ENCODE measurements at places on chromosomes 12 and 14. TPM values are rescaled to one million over a fixed set of nuclear protein-coding genes. Genes with fewer than 3 reads are reported as not detected.

DPPA3 gene
- polyA plus RNA-seq, result not detected

IFI27L1 gene
- 10.4 TPM for polyA plus RNA-seq

ERO1A gene
- polyA plus RNA-seq, result 12.9 TPM

CLMN gene
- polyA plus RNA-seq, result 1.7 TPM

LMBR1L gene
- polyA plus RNA-seq, result 14.1 TPM

ST8SIA1 gene
- polyA plus RNA-seq, result 0.42 TPM

BICDL1 gene
- polyA plus RNA-seq, result 0.05 TPM

TXNDC16 gene
- 1.6 TPM for polyA plus RNA-seq

CEP128 gene
- 0.94 TPM for polyA plus RNA-seq

A2M gene
- 42.6 TPM for polyA plus RNA-seq

CDK4 gene
- polyA plus RNA-seq, result 56.6 TPM

PLBD1 gene
- polyA plus RNA-seq, result 3.7 TPM

NPAS3 gene
- 0.08 TPM for polyA plus RNA-seq

- H3K36me3 ChIP-seq, result no peaks in the 10 kb centered on the region
- no peak overlapping the region for H3K4me3 ChIP-seq
- H3K4me1 ChIP-seq, result peaks cover 14% of the 10 kb centered on the region
- H3K27ac ChIP-seq, result no peak overlapping the region
- no peaks in the 10 kb centered on the region for H3K27me3 ChIP-seq
Observed at GRCh38 chr12:75905922-75906321, 125.7 kb downstream of the PHLDA1 start.

DNA sequence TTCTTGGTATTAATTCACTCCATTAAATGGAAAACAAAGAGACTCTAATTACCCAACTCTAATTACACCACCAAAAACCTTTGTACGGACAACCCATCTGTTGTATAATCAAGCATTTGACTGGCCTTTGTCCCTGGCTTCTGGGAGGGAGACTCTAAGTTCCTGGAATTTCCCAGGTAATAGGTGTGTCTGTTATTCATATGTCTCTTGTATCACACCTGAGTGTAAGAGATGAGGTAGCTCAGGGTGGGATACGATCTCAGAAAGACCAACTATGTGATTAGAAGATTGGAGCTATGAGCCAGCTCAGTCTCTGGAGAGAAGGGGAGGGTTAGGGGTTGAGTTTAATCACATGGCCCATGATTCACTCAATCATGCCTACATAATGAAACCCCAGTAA, 94.7 kb upstream of the PLXNC1 start:
- no peaks in the 10 kb centered on the region for H3K27me3 ChIP-seq
- no peak for DNase-seq
- H3K27ac ChIP-seq, result no peak overlapping the region
- peaks cover 11% of the 10 kb centered on the region for H3K4me1 ChIP-seq

- H3K36me3 ChIP-seq, result no peaks in the 10 kb centered on the region
- H3K27ac ChIP-seq, result no peak overlapping the region
- H3K27me3 ChIP-seq, result no peaks in the 10 kb centered on the region
- H3K4me3 ChIP-seq, result no peak overlapping the region
Observed at GRCh38 chr14:51442513-51443175, 202.6 kb downstream of the TMX1 start.

DNA sequence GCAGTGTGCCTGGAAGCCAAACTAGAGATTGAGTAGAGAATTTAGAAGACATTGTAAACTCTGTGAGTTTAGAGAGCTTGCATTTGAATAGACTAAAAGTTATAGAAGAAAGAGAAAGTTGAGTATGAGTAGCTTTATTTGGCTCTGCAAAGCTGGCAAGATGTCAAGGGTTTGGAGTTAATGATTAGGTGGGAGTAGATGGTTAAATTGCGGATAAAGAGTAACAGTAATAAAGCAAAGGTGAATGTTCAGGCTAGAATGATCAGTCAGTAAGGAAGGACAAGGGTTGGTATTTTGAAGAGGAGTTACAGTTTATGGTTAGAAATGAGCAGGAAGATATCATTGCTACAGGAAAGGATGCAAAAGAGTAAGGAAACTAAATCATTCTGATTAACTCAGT, 5.2 kb downstream of the PPM1A start:
- no peak overlapping the region for H3K4me3 ChIP-seq
- no peaks in the 10 kb centered on the region for H3K27me3 ChIP-seq
- no peaks in the 10 kb centered on the region for H3K36me3 ChIP-seq
- no peak overlapping the region for H3K27ac ChIP-seq

- H3K4me3 ChIP-seq, result no peak overlapping the region
- H3K27me3 ChIP-seq, result no peaks in the 10 kb centered on the region
- H3K36me3 ChIP-seq, result no peaks in the 10 kb centered on the region
- no peak overlapping the region for H3K27ac ChIP-seq
- DNase-seq, result no peak
Observed at GRCh38 chr14:20118795-20119194, 8.3 kb downstream of the OR4K17 start.

- no peak overlapping the region for H3K27ac ChIP-seq
- no peak for DNase-seq
- H3K4me3 ChIP-seq, result no peak overlapping the region
- no peaks in the 10 kb centered on the region for H3K4me1 ChIP-seq
- no peaks in the 10 kb centered on the region for H3K27me3 ChIP-seq
- H3K36me3 ChIP-seq, result no peaks in the 10 kb centered on the region
Observed at GRCh38 chr14:30005114-30005808, 77.6 kb upstream of the PRKD1 start.

DNA sequence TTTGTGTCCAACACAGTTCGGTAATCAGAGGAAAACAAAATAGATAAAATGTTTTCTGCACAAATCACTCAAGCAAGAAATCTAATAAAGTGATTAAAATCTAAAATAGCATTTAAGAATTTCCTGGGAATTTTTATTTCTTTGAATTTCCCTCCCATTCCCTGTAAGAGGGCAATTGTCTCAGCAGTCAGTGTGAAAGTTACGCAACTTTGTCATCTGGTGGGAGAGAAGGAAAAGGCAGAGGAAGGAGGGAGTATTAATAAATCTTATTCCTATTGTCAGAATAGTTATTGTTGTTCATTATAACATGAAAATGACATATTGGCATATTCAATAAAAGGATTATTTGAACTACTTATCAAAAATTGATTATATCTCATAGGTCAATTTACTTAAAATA, 464.9 kb downstream of the PRKD1 start:
- no peak for DNase-seq
- no peaks in the 10 kb centered on the region for H3K27me3 ChIP-seq
- no peaks in the 10 kb centered on the region for H3K36me3 ChIP-seq
- H3K4me3 ChIP-seq, result no peak overlapping the region
- H3K27ac ChIP-seq, result no peak overlapping the region
- no peaks in the 10 kb centered on the region for H3K4me1 ChIP-seq

DNA sequence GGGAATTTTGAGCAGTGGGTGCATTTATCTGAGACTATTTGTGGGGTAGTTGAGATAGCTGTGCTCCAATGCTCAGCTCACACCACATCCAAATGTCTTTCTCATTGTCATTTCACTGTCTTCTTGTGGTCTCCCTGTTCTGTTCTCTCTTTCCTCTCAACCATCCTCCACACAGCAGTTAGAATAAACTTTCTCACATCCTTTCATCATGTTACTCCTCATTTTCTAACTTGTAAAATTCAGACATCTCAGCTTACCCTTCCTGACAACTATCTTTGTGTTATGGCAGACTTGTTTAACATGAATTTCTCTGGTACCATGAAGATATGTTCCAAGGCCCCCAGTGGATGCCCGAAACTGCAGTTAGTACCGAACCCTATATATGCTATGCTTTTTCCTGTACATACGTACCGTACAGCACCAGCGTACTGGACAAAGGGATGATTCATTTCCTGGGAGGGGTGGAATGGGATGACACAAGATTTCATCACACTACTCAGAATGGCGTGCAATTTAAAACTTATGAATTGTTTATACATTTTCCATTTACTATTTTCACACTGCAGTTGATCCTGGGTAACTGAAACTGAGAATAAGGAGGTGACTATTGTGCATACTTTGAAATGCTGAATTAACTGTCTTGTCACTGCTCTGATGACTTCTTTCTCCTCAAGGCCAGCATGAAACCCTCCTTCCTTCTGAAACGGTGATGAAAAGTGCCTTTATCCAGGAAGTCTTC, 177.1 kb upstream of the SLC38A2 start:
- peak overlapping the region; percentile 81 for H3K27ac ChIP-seq
- peaks cover 36% of the 10 kb centered on the region for H3K4me1 ChIP-seq
- no peaks in the 10 kb centered on the region for H3K27me3 ChIP-seq
- no peak for DNase-seq
- H3K4me3 ChIP-seq, result no peak overlapping the region

DNA sequence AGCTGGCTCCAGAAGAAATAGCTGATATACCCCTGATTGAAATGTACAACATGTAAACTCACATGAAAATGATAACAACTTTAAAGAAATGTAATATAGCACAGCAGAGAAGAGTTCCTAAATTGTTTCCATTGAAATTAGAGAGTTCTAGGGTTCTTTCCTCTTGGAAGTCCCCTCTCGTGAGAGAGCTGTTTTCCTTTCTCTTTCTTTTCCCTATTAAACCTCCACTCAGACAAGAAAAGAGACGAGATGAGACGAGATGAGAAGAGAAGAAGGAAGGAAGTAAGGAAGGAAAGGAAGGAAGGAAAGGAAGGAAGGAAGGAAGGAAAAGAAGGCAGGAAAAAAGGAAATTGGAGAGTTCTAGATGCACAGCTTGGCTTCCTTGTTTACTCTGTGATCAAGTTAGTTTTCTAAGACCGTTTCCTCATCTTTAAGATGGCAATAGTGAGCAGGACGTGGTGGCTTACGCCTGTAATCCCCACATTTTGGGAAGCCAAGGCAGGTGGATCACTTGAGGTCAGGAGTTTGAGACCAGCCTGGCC, 11.9 kb downstream of the DRAM1 start:
- H3K4me1 ChIP-seq, result no peaks in the 10 kb centered on the region
- H3K27ac ChIP-seq, result no peak overlapping the region
- H3K4me3 ChIP-seq, result no peak overlapping the region
- H3K27me3 ChIP-seq, result no peaks in the 10 kb centered on the region

DNA sequence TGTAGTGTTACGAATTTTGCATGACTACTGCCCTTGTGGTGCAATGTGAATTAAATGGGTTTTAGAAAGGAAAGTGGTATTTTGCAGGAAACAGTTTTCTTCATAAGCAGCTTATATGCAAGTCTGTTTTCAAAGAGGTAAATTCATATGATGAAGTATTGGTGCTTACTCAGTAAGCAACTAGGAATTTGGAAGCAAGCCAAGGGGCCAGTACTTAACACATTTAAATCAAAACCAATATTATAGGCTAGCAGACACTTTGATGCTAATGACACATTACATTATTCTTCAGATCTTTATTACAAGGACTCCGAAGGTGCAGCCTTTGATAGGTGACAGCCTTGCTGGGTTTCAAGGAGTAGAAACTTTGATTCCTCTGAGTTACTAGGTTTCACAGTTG, 23.1 kb downstream of the MGAT4C start:
- no peaks in the 10 kb centered on the region for H3K27me3 ChIP-seq
- H3K27ac ChIP-seq, result no peak overlapping the region
- H3K36me3 ChIP-seq, result no peaks in the 10 kb centered on the region
- no peak overlapping the region for H3K4me3 ChIP-seq
- no peaks in the 10 kb centered on the region for H3K4me1 ChIP-seq

GRCh38 chr14:102342238-102342637, 20.5 kb downstream of the CINP start:
- H3K36me3 ChIP-seq, result peaks cover 2% of the 10 kb centered on the region
- H3K4me1 ChIP-seq, result no peaks in the 10 kb centered on the region
- no peak overlapping the region for H3K27ac ChIP-seq
- DNase-seq, result no peak
- no peaks in the 10 kb centered on the region for H3K27me3 ChIP-seq
- H3K4me3 ChIP-seq, result no peak overlapping the region

- DNase-seq, result no peak
- no peaks in the 10 kb centered on the region for H3K36me3 ChIP-seq
- no peak overlapping the region for H3K27ac ChIP-seq
- no peaks in the 10 kb centered on the region for H3K4me1 ChIP-seq
Observed at GRCh38 chr14:67524634-67524963, 8.5 kb upstream of the PLEKHH1 start.

DNA sequence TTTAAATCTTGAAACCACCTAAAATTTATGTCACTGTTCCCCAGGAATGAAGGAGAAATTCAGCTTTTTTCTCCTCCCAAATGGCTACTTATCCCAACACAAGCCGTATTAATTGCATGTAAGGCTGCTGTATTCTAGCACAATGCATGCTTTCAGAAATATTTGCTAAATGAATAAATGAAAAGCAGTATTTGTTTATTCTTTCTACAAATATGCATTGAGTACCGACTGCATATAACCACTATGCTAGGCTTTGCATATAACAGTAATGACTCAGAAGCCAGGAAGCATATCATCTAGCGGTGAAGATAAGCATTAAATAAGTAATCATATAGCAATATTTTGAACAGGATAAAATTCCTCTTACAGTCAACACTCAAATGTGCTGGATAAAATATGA, 5.7 kb upstream of the LRR1 start:
- H3K4me3 ChIP-seq, result no peak overlapping the region
- H3K27me3 ChIP-seq, result no peaks in the 10 kb centered on the region
- H3K27ac ChIP-seq, result no peak overlapping the region
- no peak for DNase-seq

GRCh38 chr12:110582276-110583136, 612 bp downstream of the PPTC7 start:
- no peaks in the 10 kb centered on the region for H3K27me3 ChIP-seq
- H3K27ac ChIP-seq, result peak overlapping the region; percentile 97
- no peaks in the 10 kb centered on the region for H3K36me3 ChIP-seq
- H3K4me3 ChIP-seq, result peak overlapping the region; percentile 95

GRCh38 chr14:99075061-99075460, 196.9 kb downstream of the BCL11B start:
- DNase-seq, result no peak
- H3K4me3 ChIP-seq, result no peak overlapping the region
- no peaks in the 10 kb centered on the region for H3K36me3 ChIP-seq
- no peak overlapping the region for H3K27ac ChIP-seq
- H3K4me1 ChIP-seq, result no peaks in the 10 kb centered on the region

DNA sequence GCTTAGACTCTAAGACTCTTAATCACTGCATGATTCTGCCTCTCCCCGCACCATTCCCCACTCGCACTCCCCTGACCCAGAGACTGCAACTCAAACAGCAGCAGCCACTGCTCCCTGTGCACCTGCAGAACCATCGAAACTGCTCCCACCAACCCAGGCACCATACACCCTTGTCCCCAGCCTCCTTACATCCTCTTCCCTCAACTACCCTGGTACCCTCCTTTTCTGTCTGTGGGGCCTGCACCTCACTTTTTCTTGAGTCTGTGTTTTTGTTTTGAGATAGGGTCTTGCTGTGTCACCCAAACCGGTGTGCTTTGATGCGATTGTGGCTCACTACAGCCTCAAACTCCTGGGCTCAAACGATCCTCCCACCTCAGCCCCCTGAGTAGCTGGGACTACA, 69.4 kb downstream of the RNFT2 start:
- no peaks in the 10 kb centered on the region for H3K36me3 ChIP-seq
- no peak overlapping the region for H3K27ac ChIP-seq
- no peaks in the 10 kb centered on the region for H3K27me3 ChIP-seq
- no peaks in the 10 kb centered on the region for H3K4me1 ChIP-seq
- no peak for DNase-seq

GRCh38 chr12:39464976-39465695, 22.2 kb upstream of the KIF21A start:
- H3K4me3 ChIP-seq, result no peak overlapping the region
- DNase-seq, result no peak
- no peak overlapping the region for H3K27ac ChIP-seq
- H3K4me1 ChIP-seq, result no peaks in the 10 kb centered on the region
- no peaks in the 10 kb centered on the region for H3K36me3 ChIP-seq

Data from psoas muscle (tissue), 8 donors.